ENCODE measurements at places on chromosomes 4 and X.

DNA sequence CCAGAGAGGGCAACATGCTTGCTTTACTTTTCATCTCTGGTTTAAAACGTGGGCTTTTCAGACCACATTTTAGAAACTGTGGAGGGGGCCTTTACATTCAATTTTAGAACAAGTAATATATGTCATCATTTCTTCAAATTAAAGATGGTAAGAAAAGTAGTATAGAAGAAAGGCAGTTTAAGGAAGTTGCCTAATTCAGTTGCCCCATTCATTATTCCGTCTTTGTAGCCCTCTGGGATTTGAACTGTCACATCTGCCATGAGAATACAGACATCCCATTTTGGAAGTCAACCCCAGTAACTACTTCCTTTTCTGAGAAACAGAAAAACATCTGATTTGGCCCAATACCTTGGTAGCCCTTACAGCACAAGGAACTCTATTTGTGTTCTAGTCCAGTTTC, 61.2 kb downstream of the PASD1 start:
- DNase-seq: no peak

DNA sequence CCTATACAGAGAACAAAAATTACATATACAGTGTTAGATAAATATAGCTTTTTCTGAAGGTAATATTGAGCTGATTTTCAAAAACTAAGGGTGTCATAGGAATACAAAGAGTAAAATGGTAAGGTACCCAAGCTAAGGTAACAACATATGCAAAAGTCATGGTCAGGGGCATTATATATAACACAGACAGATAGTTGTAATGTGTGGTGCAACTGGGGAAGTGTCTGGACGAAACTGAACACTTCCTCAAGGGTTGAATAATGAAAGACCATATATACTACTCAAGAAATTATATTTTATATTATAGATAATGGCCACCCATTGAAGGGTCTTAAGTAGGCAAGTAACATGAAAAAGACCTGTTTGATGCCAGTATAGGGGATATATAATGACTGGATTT, 262.1 kb upstream of the CXXC4 start:
- DNase-seq: no peak

DNA sequence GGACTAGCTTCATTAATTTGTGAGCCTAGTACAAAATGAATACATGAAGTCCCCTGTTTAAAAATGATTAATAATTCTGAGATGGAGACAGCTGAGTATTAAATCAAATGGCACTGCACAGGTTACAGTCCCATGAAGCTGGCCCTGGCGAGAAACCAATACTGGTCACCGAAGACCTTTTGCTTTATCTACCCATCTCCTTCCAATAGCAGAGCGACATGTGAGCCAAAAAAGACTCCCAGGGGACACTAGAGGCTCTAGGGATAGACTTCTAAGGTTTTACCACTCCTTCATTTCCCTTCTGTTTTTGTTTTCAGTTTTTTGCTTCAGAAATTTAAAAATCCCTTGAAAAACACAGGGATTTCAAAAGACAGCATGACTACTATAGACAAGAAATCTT, 97.0 kb upstream of the CCSER1 start:
- DNase-seq: no peak

GRCh38 chr4:174707051-174707676, 121.9 kb downstream of the GLRA3 start:
- no peak for DNase-seq

GRCh38 chrX:48278958-48279357, 23.8 kb downstream of the SSX1 start:
- no peak for DNase-seq

GRCh38 chr4:184280591-184281071, 63.0 kb upstream of the ENPP6 start:
- no peak for DNase-seq

DNA sequence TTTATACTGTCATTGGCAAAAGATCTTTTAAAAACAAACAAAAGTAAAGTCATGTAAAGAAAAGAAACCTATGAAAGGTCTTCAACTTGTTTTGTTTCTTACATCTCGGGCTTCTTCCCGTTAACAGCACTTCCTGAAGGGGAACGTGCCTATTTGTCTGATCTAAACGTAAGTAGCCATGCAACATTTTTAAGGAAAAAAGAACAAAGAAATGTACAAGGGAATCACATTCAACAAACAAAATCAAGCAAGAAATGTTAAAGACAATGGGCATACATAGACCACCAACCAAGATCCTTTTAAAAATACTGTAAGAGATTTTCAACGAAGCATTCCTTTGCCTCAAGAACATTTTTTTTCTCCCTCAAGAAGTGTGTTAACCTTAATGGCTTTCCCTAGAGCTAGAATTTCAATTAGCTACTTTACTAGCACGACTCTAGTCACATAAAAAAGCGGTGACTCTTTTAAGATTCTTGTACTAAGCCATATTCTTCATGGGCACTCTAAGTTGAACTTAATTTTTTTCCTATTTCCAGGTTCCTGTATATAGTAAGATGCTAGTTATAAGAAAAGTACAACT, 112.0 kb upstream of the TTC29 start:
- DNase-seq: no peak

DNA sequence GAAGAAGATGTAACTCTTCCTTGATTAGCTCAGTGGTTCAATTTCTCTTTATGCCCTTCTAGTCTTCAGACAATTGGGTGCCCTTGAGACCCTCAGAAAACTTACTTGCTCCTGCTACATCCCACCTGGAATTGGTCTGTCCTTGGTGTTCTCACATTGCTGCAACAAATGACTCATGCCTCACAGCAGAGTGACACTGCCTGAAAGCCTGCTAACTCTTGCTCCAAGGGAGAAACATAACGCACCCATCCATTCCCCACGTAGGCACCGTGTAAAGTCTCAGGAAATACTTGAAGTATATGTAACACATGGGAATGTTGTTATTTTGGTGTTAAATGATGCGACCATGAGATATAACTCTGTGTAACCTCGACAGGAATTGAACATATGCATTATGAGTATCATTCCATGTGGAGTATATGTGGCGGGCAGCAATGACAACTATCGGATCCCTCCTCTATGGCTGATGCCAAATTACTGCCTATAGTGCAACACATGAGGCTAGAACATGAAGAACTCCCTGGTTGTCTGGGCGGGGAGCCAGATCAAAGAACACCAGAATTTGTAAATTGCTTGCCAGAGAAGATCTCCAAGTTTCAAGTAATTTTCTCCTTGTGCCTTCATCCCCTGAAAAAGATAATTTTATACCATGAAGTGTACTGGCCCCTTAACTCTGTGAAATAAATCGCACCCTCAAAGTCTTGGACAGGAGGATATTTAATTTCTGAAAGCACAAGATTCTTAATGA, 231.3 kb upstream of the STK26 start:
- DNase-seq: no peak

DNA sequence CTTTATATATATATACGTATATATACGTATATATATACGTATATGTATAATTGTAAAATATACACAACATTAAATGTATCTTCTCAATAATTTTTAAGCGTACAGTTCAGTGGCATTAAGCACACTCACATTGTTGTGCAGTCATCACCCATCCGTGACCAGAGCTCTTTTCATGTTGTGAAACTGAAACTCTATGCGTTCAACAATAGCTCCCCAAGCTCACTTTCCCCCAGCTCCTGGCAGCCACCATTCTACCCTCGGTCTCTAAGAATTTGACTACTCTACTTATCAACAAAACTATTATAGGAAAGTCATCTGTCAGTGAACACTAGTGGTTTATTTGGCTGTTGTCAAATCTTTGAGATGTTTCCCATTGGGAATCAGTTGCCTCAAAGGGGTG, 621.8 kb upstream of the GALNT7 start:
- peak; percentile 65 for DNase-seq

GRCh38 chr4:139602776-139603360, 46.8 kb upstream of the SETD7 start:
- DNase-seq: no peak

GRCh38 chr4:10949039-10949733, 264.6 kb upstream of the CLNK start:
- DNase-seq: no peak

- no peak for DNase-seq
Observed at GRCh38 chr4:1572010-1572385, 112.1 kb downstream of the FAM53A start.

DNA sequence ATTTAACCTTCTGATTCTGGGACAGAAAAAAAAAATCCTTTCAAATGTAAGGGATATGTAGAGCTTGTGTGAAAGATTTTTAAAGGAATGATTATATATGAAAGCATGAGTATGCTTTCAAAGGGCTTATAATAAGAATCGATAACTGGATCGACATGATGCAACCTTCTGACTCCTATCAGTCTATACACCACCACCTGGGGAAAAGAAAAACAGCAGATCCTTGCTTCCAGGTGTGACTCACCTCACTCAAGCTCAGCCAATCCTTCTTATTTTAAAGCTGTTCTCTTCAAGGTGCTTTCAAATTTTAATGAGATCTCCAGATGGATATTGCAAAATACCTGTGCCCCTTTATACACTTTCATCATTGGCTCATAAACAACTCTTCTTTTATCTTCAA, 102.1 kb upstream of the EDNRA start:
- no peak for DNase-seq

- no peak for DNase-seq
Observed at GRCh38 chrX:98956014-98956413, 1454.1 kb downstream of the PCDH19 start.

- DNase-seq: no peak
Observed at GRCh38 chrX:69260169-69260568, 94.9 kb upstream of the PJA1 start.

GRCh38 chr4:102352781-102353180, 7.5 kb upstream of the SLC39A8 start:
- DNase-seq: no peak

- no peak for DNase-seq
Observed at GRCh38 chrX:42386681-42387080, 391.3 kb downstream of the PPP1R2C start.

DNA sequence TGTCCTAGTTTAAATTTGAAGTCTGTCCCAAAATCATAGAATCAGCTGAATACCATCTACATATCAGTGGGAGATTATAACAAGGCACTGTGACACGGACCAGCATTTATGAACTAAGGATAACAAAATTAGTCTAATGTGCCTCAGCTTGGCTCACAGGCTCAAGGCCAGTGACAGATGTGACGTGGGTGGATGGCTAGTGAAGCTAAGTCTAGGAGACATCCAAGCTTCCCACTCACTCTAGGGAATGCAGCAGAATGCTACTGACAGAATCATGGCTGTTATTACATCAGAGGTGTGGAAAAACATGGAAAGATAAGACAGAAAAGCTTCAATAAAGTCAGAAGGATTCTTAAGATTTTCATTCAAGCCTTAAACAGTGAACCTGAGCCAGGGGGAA, 329.9 kb downstream of the NAF1 start:
- no peak for DNase-seq

DNA sequence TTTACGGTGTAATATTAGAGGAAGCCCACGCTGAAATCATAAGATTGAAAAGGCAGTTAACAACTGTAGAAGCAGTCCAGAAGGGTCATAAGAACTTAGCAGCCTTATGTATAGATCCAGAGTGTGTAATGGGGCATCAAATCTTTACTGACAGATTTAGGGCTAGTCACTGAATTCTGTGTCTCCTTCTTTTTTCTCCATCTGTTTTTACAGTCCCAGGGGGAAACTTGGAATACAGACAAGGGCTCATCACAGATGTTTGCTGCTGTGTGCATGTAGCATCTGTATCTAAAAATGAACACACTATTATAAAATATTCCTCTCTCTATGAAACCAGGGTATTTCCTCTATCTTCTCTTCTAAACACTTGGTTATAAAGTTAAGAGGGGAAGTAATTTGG, 43.9 kb downstream of the CYSLTR1 start:
- DNase-seq: no peak

- no peak for DNase-seq
Observed at GRCh38 chr4:14446904-14447303, 555.4 kb upstream of the CPEB2 start.

GRCh38 chr4:140242357-140243277, 88.6 kb upstream of the MAML3 start:
- DNase-seq: no peak

- DNase-seq: peak; percentile 29
Observed at GRCh38 chr4:186932196-186932595, 208.5 kb upstream of the FAT1 start.

GRCh38 chr4:95563638-95564337, 15.0 kb upstream of the UNC5C start:
- DNase-seq: no peak

- DNase-seq: no peak
Observed at GRCh38 chr4:116449764-116450163, 635.6 kb downstream of the TRAM1L1 start.

- no peak for DNase-seq
Observed at GRCh38 chr4:74934888-74935287, 2.0 kb downstream of the PARM1 start.

DNA sequence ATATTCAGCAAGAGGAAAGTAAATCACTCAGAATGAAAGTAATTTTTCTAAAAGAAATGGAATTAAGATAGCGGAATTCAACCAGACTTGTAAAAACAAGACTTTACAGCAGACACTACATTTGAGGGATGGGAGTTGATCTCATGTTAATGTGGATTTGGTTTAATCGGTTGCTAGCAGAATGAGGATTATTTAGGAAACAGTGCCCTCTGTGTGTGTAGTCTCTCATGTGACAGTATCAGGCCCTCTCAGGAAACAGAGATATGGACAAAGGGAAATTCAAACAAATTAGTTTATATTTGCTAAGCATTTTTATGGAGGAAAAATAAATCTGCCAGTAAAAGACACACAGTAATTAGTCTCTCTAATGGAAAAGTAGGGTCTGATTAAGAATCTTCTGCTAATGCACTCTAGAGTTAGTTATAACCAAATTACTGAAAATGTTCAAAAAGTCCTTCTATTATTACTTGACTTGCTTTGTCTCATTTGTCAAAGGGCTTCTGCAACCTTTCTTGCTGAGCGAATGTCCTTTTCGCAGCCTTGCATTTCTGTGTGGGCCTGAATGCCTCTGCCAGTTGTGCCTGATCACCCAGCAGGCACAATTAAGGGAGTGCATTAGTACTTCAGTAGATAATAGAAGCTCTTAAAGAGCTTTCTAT, 1282.3 kb upstream of the TENM3 start:
- DNase-seq: no peak

GRCh38 chr4:111788099-111788498, 357.2 kb upstream of the FAM241A start:
- DNase-seq: no peak

- no peak for DNase-seq
Observed at GRCh38 chrX:106932960-106933537, 12.8 kb downstream of the CLDN2 start.

GRCh38 chr4:8307121-8307520, 37.6 kb downstream of the HTRA3 start:
- no peak for DNase-seq

Data from NCI-H345 (cell line).